ENCODE measurements at places on chromosomes 1 and 21.
A peak's percentile ranks its signal among the peaks of the same experiment; 100 is the strongest.

DNA sequence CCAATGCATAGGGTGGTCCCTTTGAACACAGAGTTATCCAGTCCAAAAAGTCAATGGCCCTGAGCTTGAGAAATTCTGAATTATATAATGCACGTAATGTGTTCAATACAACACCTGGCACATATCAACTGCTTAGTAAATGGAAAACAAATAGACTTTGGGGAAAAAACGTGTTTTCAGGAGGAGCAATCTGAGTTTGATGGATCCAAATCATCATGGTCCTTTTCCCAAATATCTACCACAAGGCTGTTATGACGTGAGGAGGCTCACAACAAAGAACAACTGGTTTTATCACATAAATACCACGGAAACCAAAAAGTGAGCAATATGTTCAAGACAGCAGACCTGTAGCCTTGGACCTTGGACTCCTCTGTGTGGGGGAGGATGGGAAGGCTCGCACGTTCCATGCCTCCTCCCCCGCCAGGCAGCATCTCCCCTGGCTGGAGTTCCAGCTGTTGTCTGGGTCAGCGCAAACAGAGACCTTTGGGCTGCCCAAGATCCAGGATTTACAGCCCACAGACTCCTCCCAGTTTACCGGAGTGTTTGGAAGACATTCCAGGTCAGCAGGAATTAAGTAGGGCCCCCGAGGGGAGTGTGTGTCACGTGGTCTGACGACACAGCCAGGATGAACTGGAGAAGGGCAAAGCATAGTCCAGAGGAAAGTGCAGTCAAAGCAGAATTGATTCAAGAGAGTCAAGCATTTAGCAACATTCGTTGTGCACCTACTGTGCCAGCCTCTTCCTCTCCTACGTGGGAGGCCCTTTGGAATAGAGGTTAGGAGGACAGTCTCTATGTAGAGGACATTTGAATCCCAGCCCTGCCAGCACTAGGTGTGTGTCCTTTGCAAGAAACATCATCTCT, 32.2 kb upstream of the MED18 start:
- DNase-seq: no peak

- DNase-seq: no peak
These were observed 16.0 kb downstream of the PSRC1 start for GRCh38 chr1:109266965-109267364.

DNA sequence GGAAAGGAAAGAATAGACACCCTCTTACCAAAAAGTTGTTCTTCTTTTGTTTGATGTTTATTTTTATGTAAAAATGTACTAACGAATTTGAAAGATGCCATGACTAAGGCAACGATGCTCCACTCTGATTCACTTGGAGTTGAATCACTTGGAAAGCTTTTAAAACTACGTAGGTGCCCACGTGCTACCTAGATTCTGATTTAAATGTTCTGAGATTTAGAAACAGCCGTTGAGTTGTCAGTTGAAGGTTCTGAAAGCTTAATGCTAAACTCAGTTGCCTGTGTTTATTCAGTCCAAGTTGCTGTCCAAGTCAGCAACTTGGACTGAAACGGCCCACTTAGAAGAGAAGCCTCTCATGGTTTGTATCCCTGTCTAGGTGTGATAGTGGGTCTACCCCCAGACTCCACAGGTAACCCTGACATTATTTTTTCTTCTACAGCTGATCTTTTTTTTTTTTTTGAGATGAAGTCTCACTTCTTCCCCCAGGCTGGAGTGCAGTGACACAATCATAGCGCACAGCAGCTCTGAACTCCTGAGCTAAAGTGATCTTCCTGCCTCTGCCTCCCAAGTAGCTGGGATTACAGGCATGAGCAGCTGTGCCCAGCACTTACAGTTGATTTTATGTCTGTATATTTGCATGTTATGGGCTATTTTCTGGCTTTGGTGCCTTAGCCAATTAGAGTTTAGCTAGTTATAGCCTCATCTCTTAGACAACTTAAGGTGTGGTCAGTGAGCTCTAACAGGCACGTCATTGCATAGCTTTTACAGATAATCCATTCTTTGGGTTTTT, 1.4 kb upstream of the VAMP4 start:
- DNase-seq: peak; percentile 23

GRCh38 chr1:10280439-10281350, 70.3 kb downstream of the KIF1B start:
- no peak for DNase-seq

- peak; percentile 78 for DNase-seq
These were observed 4.7 kb upstream of the FAAP20 start for GRCh38 chr1:2199042-2199810.
